ENCODE measurements at places on chromosomes 3 and 15.

GRCh38 chr15:76333720-76334437 is 2.7 kb upstream of the ISL2 start:
- DNase-seq = no peak

GRCh38 chr3:12588039-12589009 is 31.4 kb downstream of the MKRN2 start:
- no peak for DNase-seq

- DNase-seq = no peak
Observed at GRCh38 chr3:83457551-83457950, 1501.2 kb upstream of the CADM2 start.

GRCh38 chr3:188331166-188331565 is 177.2 kb downstream of the LPP start:
- no peak for DNase-seq

GRCh38 chr3:142332390-142332789 is 107.0 kb upstream of the GK5 start:
- no peak for DNase-seq

GRCh38 chr3:55066551-55067047 is 138.7 kb upstream of the LRTM1 start:
- DNase-seq = no peak

DNA sequence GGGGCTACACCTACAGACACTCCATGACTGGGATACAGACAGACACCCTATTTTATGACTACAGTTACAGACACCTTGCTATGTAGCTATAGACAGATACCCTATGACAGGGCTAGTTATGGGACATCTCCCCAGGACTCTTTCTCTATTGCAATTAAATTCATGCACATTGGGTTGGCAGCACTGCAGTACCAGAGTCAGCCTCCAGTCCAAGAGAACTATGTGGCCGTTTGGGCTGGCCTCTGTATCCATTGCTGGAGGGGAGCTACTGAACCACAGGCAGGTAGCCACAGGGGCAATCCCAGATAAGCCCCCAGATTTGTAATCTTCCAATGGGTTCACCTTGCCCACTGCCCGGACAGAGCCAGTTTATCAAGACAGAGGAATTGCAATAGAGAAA is 108.4 kb upstream of the SPATA16 start:
- no peak for DNase-seq

GRCh38 chr3:114718898-114719210 is 425.0 kb downstream of the TIGIT start:
- DNase-seq = no peak

GRCh38 chr15:68277131-68277602 is 378 bp upstream of the FEM1B start:
- DNase-seq = no peak

DNA sequence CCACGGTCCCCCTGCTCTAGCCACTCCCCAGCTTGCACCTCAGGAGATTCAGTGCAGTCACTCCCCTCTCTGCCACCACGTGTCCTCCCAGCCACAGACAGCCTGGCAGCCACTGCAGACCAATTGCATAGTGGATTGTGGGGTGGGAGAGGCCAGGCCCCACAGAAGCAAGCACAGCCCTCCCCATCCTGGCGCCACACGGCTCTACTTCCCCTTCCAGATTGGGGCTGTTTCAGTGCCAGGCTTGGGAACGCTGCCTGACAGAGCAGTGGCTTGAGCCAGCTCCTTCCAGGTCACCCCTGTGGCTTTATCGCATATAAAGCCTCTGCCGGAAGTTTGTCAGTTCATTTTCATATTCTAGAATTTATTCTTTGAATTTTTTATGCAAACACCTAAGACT is 90.7 kb downstream of the TMEM266 start:
- no peak for DNase-seq

- no peak for DNase-seq
Observed at GRCh38 chr3:188294113-188294512, 140.2 kb downstream of the LPP start.

Measured in epithelial cell of prostate (primary cell).